ENCODE measurements at places on chromosomes 12 and 14. TPM values are rescaled to one million over a fixed set of nuclear protein-coding genes. Genes with fewer than 3 reads are reported as not detected.

MYO1H gene
- total RNA-seq: not detected

CISTR gene
- total RNA-seq: not detected

BCL2L2 gene
- 25.5 TPM for total RNA-seq

COX6A1 gene
- 464 TPM for total RNA-seq

LRIG3 gene
- 11.1 TPM for total RNA-seq

SYT10 gene
- total RNA-seq: not detected

DERA gene
- total RNA-seq: 32.6 TPM

ITGB7 gene
- total RNA-seq: 1.9 TPM

CLEC2D gene
- 1.9 TPM for total RNA-seq

NYNRIN gene
- total RNA-seq: 0.27 TPM

- DNase-seq: no peak
Measured at GRCh38 chr12:82593143-82593542, 93.6 kb upstream of the TMTC2 start.

DNA sequence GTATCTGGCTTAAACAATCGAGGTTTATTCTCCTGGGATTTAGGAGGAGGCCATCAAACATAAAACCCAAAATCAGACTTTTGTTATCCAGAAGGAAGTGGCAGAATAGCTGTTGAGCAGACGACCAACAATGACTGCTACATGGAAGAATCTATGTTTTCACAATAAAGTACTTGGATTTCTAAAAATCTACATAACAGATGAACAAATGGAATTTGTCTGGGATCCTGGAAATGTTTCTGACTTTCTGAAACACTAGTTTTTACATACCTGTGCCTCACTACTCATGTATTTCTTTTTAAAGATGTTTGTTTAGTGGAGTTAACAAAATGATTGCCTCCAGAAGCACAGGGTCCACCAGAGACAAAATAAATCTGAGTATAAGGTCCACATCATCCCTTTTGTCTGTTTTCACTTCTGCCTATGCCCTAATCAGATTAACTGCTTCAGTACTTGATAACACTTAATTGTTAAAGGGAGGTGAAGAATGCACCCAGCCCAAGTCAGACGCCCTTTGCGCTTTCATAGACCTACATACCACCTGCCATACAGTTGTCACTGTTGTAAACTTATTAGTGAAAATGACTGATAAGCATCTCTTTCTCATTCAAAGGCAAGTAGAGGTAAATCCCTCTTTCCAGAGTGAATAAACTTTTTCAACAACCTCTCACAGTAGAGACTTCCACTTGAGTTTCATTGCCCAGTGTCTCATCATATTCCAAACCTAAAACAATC lies 164.6 kb downstream of the EGLN3 start:
- no peak for DNase-seq

- no peak for DNase-seq
Measured at GRCh38 chr14:50530358-50530757, 2.0 kb downstream of the MAP4K5 start.

DNA sequence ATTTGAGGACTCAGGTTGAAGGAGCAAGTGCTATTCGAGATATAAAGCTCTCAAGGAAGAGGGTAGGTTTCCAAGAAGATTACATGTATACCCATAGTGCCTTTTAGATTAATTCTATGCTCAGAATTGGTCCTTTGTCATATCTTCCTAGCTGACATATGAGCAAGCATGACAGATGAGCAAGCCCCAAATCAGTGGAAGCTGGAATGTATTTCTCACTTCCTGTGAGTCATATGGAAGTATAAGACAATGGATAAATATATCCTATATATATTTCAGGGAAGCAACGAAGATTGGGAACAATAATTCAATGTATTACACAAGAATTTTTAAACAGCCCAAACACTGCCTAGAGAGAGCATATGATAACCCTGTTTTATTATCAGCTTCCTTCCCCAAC lies 674.1 kb upstream of the ATXN7L3B start:
- peak; percentile 21 for DNase-seq

- no peak for DNase-seq
Measured at GRCh38 chr12:41466802-41467201, 278.7 kb downstream of the PDZRN4 start.

- DNase-seq: no peak
Measured at GRCh38 chr14:103526247-103526913, 2.6 kb upstream of the TRMT61A start.

- no peak for DNase-seq
Measured at GRCh38 chr14:87879389-87879788, 113.6 kb downstream of the GALC start.

GRCh38 chr12:12460935-12461922 lies 101.4 kb downstream of the DUSP16 start:
- no peak for DNase-seq

GRCh38 chr14:94401083-94401482 lies 12.7 kb upstream of the SERPINA1 start:
- no peak for DNase-seq

DNA sequence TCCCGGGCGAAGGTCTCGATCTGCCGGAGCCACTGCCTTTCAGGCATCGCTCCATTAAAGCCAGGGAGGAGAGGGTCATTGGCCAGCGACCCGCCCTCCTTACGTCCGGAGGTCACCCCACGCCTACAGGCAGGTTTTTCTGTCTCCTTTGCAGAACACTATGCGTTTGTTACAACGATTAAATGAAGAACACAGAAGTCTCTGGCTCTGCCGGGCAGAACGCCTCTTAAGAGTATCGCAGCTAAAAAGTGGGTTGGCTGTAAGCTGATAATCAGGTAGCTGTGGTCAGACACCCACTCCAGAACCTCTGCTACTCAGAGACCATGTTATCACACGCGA lies 15.0 kb downstream of the OTX2 start:
- no peak for DNase-seq

GRCh38 chr12:57607958-57608663 lies 3.1 kb upstream of the ARHGEF25 start:
- DNase-seq: no peak

- no peak for DNase-seq
Measured at GRCh38 chr14:96783915-96784224, 13.3 kb upstream of the VRK1 start.

DNA sequence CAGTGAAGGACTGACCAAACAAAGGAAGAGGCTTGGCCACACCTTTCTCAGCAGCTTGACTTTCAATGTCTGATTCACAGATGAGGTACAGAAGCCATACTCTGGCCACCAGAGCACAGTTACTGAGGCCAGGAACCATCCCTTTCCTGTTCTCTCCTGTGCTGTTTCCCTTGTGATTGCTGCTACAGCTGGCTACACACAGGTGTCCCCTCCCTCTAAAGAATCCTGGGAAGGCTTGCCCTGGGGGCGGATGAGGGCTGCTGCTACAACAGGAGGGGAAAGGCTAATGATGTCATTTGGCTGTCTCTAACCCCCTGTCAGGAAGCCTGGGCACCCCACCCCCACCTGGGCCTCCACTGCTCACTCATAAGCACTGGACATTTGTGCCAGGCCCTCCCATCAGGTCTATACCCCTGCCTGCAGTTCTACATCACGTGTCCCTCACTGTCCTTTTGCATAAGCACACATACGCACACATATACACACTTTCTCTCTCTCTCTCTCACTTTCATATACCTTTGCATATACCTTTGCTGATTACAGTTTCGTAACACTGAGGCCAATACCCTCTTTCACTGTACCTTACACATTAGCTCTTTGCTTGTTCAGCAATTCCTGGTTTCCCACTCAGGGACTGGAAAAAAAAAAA lies 41.4 kb downstream of the PRPF40B start:
- DNase-seq: no peak

GRCh38 chr12:51951843-51952722 lies 584 bp downstream of the ACVR1B start:
- DNase-seq: no peak

DNA sequence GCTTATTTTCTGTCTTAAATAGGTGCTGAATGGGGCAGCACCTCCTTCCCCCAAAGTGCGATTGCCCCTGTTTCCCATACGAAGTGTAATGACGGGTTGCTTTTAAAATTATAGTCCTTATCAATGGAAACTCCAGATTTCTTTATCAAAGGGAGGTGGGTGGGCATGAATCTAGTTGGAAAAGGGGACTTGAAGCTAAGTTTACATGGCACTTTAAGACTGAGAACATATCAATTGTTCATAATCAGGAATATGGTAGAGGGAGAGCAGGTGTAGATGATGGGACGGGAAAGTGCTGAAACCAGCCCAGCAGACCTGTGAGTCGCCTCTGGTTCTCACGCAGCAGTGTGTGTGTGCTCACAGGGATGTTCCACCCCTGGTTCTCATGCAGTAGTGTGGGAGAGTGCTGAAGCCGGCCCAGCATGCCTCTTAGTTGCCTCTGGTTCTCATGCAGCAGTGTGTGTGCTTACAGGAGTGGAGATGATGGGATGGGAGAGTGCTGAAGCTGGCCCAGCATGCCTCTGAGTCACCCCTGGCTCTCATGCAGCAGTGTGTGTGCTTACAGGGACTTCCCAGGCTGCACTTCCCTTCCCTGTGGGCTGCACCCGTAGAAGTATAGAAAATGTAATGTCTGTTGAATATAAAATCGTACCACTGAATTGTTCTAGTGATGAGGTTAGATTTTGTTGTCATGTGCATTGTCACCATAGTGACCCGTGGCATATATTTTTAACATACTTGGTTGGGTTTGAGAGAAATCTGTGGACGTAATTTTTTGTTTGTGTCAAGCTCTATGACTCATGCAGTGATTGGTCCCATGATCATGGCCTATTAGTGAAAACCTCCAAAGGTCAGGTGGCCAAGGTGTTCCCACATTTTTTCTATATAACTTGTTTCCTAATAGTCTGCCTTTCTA lies 51.6 kb downstream of the GPATCH2L start:
- DNase-seq: no peak

DNA sequence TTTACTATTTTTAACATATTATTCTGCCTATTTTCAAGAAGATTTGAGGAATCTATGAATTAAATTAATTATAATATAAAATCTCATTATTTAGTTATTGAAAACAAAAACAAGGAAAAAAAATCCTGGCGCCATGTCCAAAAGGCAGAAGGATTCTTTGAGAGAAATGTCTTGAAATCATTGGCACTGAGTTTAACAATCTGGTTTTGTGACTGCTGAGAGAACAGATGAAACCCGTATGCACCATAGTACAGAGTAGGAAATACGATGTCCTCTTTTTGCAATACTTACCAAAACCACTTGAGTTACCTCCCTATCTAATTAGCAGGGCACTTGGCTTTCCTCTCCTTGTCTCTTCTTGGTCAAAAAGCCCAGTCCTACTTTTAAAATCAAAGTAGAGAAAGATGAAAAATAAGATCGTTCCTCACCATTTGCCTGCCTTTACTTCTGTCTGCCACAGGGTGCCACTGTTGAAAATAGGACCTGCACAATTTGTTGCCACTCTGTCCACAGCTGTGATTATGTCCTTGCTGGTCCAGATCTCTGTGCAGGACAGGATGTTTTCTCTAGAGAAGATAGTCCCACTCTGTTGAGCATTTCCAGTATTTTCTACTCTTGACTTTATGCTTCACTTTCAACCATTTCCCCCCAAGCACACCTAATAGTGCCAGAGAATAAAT lies 179.7 kb downstream of the PDZRN4 start:
- DNase-seq: peak; percentile 7

DNA sequence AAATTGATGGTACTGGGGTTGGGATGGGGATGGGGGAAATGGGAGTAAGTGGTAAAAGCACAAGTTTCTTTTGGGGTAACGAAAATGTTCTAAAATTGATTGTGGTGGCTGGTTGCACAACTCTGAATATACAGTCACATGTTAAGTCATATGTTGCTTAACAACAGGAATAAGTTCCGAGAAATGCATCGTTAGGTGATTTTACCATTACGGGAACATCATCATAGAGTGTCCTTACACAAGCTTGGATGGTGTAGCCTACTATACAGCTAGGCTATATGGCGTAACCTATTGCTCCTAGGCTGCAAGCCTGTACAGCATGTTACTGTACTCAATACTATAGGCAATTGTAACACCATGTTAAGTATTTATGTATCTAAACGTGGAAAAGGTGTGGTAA lies 31.0 kb downstream of the ITGA7 start:
- DNase-seq: no peak

DNA sequence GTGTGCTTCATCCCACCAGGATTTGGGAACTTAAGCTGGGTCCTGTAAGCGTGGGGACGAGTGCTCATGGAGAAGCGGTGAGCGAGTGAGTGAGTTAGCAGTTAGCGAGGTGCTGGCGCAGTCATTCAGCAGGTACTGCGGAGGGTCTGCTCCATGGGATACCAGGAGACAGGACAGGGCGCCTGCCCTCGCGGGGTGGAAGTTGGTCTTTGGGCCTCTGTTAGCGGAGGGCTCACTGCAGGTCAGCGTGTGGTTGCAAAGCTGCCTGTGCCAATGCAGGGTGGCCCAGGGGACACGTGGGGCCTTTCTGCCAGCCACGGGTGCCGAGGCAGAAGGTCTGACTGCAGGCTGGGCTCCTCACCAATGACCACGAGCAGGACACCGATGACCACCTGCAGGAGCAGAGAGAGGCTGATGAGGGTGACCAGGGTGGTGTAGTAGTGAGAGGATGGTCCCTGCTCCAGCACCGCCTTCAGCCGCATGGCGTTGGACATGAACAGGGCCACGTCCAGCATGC lies 97.6 kb downstream of the NINJ2 start:
- no peak for DNase-seq

- no peak for DNase-seq
Measured at GRCh38 chr14:75770635-75771034, 109.6 kb downstream of the TTLL5 start.

DNA sequence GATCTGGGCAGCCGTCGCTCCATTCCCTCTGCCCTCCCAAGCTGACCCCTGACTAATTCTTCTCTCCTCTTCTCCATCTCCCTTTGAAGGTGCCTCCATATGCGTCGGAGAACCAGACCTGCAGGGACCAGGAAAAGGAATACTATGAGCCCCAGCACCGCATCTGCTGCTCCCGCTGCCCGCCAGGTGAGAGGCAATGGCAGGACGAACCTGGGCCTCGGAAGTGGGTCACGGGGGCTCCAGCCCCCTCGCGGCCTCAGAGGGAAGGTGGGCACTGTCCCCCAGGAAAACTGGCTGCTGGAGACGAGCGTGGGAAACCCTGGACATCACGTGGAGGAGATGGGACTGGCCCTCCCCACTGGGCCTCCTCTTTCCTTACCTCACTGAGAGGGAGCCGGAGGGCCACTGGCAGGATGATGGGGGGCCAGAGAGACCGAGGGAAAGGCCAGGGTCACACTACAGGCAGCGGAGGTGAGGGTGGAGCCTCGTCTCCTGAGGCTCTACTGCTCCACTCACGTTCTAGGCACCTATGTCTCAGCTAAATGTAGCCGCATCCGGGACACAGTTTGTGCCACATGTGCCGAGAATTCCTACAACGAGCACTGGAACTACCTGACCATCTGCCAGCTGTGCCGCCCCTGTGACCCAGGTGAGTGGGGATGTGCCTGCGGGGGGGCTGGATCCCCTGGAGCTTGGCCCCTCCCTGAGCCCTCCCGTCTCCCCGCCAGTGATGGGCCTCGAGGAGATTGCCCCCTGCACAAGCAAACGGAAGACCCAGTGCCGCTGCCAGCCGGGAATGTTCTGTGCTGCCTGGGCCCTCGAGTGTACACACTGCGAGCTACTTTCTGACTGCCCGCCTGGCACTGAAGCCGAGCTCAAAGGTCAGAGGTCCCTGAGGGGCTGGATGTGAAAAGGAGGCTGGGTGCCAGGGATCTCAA lies 806 bp downstream of the LTBR start:
- DNase-seq: no peak

GRCh38 chr12:89029961-89030360 lies 322.3 kb downstream of the DUSP6 start:
- DNase-seq: no peak

Data from HCT116 (cell line).